Prostate gland (tissue), 2 donors: ENCODE measurements at places on chromosomes 7 and 10. TPM values are rescaled to one million over a fixed set of nuclear protein-coding genes. Genes with fewer than 3 reads are reported as not detected.

The MYH16 gene
- 0.97 TPM for total RNA-seq

The RAB11FIP2 gene
- 14.3 TPM for total RNA-seq

The TAC1 gene
- 0.50 TPM for total RNA-seq

The ABCB4 gene
- 1.1 TPM for total RNA-seq

The NACAD gene
- total RNA-seq: 3.5 TPM

The BRI3 gene
- 68.5 TPM for total RNA-seq

GRCh38 chr7:54987772-54988171, 31.0 kb upstream of the EGFR start:
- DNase-seq: no peak

DNA sequence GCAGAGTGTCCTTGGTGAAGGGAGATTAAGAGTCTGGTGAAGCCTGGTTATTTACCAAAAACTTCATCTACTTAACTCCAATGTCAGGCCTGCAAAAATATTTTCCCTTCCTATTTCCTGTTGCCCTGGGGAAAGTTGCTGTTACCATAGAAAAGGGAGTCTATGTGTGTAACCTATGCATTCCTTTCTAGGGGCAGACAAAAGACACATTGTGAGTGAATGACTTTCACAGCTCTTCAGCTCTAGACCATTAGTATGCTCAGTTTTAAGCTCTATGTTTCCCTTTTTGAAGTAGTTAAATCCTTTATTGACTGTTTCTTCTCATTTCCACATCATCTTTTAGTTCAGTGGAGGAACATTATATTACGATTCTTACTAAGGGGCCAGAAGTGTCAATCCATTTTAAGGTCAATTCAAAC, 45.6 kb upstream of the SGCE start:
- DNase-seq: no peak

DNA sequence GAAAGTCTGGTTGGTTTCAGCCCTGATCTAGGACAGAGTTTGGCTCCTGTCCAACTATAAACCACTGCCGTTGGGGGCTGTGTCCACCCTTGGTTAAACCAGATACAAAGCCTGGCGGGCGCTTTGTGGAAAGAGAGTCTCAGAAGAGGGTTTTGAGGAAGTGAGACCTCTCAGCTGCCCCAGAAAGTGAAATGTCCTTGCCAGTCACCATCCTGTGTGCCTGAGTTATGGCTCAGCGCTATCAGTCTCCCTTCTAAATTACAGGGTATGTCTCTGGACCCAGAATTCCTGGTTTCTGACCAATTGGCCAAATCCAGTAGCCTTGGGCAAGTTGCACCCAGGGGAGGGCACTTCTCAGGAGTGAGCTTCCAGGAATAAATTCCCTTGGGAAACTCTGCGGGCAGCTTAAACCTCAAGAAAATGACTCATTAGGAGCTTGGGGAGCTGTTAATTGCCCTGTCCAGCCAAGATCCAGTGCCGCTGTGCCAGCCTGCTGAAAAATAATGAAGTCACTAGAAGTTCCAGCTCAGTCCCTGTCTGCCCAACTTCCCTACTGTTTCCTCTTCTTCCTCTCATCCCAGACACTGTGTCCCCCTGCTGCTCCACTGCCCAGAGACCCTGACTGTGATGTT, 66.7 kb upstream of the PDZD8 start:
- DNase-seq: no peak

DNA sequence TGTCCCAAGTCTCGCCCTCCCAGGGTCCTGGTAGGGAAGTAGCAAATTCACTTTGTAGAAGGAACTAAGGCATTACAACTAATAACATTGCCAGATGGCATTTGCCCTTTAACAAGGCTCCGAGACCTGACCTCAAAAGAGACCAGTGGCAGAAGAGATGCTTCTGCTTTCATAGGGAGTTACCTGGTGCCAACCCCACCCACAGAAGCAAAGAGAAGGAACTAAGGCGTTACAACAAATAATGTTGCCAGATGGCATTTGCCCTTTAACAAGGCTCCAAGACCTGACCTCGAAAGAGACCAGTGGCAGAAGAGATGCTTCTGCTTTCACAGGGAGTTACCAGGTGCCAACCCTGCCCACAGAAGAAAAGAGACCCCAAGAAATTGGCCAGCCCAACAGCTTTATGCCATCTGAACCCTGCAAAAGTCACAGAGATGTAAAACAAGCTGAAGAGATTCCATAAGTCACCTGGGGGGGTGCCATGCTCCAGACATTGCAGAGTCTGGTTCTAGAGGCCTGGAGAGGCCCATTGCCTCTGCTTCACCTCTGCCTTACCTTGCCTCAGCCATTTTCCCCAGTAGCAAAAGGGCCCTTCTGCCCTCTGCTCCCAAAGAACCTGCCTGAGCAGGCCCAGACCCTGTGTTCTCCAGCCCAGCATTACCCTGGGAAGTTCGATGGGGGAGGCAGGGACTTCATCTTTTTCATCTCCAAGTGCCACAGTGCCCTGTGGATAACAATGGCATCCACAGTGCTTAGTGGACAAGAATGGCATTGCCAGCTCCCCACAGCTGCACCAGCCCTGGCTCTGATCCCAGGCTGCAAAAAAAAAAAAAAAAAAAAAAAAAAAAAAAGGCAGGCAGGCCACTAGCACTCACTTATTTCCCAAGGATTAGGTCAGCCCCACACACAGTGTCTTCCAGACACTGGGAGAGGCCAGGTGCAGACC, 179.5 kb upstream of the PLXNA4 start:
- DNase-seq: no peak

DNA sequence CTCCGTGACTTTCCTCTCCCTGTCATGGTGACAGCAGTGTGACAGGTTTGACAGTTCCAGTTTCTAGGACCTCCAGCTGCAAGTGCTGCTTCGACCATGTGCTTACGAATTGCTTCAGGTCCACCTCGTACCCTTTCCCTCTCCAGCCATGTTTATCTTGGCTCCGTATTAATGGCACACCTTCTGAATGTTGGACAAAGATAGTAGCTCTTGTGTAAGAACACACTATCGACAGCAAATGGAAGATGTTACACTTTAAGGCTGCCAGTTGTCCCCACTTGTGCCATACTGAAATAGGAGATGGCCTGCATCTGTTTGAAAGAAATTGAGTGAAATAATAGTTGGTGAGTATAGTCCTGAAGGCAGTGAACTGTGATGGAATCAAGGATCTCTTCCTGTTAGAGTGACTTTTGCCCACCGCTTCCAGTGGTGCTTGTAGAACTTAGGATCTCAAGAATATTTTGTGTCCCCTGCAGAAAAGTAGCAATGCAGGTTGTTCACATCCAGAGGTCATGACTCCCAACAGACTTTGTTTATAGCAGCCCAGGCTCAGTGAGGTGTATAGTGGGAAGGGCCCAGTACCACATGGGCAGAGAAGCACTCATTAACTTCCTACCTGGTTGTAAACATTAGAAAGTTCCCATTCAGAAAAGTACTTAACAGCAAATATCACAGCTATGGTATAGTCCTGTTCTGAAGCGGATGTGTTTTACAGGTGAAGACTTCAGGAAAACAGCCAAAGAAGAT, 629.7 kb upstream of the GALNT17 start:
- DNase-seq: no peak

DNA sequence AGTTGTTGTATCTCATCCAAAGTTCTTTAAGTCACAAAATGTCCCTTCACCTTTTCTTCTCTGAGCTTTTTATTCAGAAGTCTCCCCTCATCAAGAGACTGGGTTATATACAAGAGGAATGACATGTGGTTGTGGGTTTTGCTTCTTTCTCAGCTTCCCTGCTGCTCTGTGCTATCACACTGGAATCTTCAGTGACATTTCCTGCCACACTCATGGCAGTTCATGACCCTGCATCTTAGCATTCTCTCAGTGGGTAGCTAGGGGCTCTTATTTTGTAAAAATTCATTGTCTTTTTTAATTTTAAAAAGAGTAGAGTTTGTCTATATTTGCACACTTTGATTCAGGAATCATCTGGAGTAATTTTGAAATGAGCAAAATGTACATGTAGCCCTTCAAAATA, 236.9 kb upstream of the TMEM229A start:
- no peak for DNase-seq

DNA sequence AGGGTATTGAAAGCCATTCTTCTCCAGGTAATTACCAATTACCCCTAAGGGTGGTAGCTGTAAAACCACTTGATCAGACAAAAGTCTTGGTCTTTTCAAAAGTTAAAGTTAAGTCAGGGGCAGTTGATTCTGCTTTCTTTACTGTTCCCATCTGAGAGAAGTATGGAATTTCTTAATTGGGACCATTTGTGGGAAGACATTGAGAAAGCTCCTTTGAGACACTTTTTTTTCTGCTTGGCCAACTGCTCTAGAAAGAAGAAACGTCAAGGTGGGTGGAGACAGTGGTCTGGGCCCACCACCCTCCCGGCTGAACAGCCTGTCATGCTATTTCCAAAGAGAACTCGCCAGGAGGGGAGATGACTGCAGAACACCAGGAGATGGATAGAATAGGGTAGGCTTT, 45.3 kb downstream of the WNT2 start:
- DNase-seq: no peak

DNA sequence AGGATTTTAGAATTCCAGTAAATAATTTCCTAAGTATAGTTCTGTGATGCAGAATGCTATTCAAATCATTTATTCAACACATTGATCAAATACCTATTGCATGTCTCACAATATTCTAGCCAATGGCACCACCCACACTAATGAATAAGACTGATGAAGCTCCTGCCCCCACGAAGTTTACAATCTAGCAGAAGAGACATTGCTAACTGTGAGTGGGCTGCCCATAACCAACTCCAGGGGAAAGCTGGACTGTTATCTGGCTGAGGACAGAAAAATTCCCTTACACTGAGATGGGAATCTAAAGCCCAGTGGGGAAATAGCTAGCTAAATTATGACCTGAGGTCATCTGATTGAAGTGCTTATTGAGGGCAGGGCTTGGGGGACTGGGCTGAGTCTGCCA, 128.8 kb upstream of the LYZL2 start:
- no peak for DNase-seq

- peak; percentile 95 for DNase-seq
Measured at GRCh38 chr7:27196287-27196767, 3.6 kb downstream of the HOXA13 start.

- peak; percentile 17 for DNase-seq
Measured at GRCh38 chr7:132160611-132161532, 415.4 kb downstream of the PLXNA4 start.

- no peak for DNase-seq
Measured at GRCh38 chr7:34057956-34058355, 152.6 kb downstream of the BMPER start.

DNA sequence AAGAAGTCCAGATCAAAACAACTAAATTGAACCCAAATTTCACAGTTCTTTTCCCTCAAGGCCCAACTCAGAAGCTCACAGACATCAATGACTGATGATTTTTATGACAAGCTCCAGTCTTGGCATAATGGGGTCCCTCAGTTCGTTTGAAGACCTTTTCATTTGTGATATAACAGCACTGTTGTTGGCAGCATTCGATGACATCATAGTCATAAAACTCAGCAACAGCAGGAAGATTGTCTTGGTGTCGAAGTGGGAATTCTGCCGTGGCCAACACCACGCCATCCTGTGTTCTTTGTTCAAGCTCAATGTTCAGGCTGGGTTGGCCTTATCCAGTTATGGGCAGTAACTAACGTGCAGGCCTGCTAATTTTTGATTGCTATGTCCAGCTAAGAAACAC, 261.7 kb downstream of the C7orf25 start:
- no peak for DNase-seq

DNA sequence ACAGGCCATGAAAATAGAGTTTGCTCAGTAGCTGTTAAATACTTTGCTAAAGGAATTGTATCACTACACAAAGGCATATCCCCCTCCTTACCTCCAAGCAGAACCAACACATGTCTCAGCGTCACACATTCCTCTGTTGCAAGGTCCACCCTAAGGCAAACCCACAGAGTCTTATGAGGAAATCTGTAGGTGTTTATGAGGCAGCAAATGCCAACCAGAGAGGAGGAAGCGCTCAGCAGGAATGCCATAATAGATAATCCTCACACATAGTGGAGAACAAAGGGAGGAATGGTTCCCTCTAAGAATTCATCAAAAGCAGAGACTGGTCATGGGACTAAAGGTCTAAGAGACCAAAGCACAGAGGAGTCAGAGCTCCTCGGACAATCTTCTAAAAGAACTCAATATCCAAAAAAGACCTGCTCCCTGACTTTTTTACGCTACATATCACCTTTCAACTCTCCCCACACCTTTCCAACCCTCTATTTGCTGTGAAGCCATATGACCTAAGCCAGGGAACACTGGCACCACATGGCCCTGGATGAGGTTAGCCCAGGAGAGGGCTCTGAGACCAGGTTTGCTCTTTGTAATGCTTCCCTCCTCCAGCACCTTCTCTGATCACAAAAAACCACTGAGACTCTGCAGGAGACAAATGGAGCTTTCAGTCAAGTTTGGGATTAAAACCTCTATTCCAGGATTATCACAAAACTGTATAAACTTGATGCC, 7.3 kb downstream of the SLC25A13 start:
- no peak for DNase-seq

GRCh38 chr10:17213646-17214349, 12.3 kb upstream of the TRDMT1 start:
- no peak for DNase-seq

GRCh38 chr10:63391812-63392211, 74.0 kb downstream of the JMJD1C start:
- no peak for DNase-seq
